Cerebellar nuclear complex (tissue), 1 donor: ENCODE measurements at places on chromosomes 3 and 15.

DNA sequence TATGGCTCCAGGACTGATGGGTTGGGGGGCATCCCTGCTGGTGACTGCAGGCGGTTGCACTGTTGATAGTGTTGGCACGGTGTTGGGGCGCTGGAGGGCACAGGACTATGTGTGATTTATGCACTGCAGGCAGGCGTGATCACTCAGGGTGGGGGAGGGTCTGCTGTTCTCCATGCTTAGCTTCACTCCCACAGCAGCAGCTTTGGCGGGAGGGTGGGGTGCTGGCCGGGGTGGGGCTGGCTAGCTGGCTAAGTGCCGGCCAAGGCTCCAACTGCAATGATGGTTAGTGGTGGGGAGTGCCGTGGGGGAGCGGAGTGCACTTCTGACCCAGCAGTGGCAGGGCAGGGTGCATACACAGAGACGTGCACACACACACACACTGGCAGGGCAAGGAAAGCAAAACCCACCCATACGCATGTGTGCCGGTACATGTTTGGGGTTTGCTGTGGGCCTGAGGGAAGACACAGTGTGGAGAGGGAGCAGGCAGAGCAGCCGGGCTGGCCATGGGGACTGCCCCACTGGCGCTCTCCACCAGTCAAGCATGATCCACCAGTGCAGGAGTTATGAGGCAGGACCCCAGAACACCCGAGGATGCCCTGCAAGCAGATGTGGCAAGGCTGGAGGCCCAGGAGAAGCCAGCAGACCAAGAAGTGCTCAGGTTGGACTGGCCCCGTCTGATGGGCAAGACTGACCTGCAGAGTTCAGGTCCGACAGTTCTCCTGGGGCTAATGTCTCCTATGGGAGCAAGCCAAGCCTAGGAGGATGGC is 16.5 kb upstream of the FGF7 start:
- DNase-seq = no peak

DNA sequence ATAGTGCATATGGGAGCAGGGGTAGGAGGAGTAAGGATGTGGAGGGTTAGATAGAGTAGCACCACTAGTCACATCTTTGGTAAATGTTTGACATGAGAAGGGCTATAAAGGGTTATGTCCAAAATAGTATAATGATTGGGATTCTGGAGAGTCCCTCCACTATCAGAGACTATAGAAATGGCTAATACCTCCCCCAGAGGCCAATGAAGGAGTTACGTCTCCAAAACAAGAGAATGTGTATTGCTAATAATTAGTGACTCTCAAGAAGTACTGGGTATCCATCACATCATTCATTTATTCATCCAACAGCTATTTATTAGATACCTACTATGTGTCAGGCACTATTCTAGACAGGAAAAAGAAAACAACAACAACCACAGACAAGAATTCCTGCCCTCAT is 203.7 kb upstream of the UMPS start:
- no peak for DNase-seq

DNA sequence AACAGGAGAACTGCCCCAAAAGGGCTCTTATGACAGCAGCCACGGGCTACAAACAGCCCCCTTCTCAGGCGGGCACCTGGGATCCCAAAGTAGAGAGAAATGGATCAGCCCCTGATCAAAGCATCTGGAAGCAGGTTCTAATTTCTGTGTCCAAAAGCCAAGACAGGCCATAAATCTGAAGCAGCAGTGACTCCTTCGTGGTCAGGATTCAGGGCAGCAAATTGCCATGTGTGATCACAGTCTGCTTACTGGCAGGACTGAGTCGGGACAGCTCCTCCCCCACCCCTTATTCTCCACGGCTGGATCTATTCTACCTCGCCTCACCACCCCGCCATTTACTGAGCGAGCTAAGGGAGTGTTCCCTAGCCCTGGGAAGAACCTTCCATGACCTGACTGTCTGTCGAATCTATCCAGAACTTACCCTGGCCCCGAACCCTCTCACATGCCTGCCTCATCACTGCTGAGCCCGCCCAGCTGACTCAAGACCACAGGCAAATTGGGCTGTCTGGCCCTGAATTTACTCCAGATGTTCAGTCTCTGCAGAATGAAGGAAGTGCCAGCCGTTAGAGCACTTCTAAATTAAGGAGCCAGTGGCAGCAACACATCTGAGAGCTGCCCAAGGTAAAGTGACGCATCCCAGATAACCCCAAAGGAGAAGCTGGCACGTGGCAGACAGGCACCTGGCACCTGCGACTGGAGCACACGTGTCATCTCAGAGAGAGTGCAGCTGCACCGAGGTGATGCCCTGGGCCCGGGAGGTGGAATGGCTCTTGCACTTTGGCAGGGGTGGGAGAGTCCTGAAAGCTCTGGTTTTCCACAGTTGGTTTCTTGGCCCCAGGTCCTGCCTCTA is 1.3 kb downstream of the LRRC15 start:
- no peak for DNase-seq

- DNase-seq = no peak
Observed at GRCh38 chr3:42043099-42043813, 47.9 kb upstream of the TRAK1 start.

- no peak for DNase-seq
Observed at GRCh38 chr3:69893274-69893673, 106.3 kb upstream of the SAMMSON start.

- no peak for DNase-seq
Observed at GRCh38 chr15:67331676-67332075, 77.1 kb downstream of the IQCH start.

- DNase-seq = no peak
Observed at GRCh38 chr3:136353461-136353860, 103.3 kb downstream of the PCCB start.

- peak; percentile 49 for DNase-seq
Observed at GRCh38 chr15:68229386-68230156, at the start of gene CLN6. CLN6 (minus strand) TSS chr15:68229728; CDS start chr15:68229584, 144 bp downstream.

DNA sequence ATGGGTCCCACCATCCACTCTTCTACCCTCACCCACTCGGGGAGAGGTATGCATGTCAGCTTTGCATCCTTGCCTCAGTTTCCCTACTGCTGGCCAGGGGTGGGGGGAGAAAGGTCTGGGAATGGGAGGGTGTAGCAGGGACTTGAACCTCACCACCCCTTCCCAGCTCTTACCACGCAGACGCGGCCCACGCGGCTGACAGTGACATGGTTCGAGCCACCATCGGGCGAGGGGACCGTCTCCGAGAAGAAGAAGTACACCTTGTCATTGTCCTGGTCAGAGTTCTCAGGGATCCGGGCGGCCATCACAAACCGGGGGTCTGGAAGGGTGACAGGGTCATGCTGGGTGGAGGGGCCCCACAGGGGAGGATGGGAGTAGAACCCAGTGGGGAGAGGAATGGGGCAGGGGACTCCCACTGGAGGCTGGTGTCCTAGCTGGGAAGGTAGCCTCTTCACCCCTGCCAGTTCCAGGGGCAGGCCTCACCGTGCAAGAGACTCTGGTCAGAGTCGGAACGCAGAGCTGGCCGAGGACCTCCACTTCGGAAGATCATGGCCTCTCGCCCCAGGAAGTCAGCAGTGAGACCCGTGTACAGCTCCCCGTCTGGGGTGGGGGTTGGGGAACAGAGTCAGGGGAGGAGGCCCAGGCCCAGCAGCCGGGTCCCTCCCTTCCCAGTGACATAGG is 3.7 kb downstream of the SEMA3G start:
- DNase-seq = no peak

GRCh38 chr15:39131609-39132008 is 449.3 kb upstream of the THBS1 start:
- no peak for DNase-seq

- DNase-seq = no peak
Observed at GRCh38 chr15:99985878-99986277, 252.6 kb upstream of the LYSMD4 start.

DNA sequence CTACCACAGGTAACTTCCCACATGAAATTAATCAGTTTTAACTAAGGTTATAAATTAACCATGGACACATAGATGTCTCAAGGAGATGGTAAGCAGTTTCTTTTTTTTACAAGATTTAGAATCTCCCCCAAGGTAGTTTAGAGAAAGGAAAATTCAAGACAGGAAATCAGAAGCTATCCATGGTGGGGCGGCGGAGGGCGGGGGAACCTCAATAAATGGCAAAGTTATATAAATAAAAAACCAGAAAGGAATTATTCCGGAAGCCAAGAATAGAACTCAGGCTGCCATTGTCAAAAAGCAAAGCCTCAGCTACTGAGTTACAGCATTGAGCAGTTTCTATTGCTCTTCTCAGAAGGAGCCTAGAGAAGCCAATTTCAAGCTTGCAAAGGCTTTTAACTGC is 172.1 kb upstream of the SMAD3 start:
- no peak for DNase-seq

DNA sequence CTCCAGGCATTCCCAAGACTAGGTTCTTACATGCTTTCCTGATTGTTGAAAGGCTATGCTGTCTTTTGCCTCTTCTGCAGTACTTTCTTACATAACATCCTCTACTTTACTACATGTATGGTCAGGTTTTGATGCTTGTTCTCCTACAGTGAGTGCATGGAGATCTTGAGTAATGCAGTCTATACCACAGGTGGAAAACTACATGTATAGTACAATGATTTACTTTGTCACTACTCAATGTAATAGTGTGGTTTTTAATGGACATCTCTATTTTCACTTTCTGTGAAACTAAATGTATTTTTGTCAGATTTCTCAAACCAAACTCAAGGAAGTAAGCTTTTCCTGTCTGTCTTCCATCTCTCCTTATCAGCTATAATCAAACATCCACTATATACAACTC is 657.0 kb downstream of the TUSC7 start:
- no peak for DNase-seq

GRCh38 chr15:63502843-63503738 is 1.3 kb upstream of the USP3 start:
- DNase-seq = no peak

- no peak for DNase-seq
Observed at GRCh38 chr3:63912768-63913588, 795 bp upstream of the SCAANT1 start.

- DNase-seq = no peak
Observed at GRCh38 chr15:77865701-77866100, 211.8 kb downstream of the TBC1D2B start.
